ENCODE measurements at places on chromosomes 1 and 21.

GRCh38 chr1:222372221-222372620 is 175.7 kb downstream of the HHIPL2 start:
- no peak for DNase-seq

DNA sequence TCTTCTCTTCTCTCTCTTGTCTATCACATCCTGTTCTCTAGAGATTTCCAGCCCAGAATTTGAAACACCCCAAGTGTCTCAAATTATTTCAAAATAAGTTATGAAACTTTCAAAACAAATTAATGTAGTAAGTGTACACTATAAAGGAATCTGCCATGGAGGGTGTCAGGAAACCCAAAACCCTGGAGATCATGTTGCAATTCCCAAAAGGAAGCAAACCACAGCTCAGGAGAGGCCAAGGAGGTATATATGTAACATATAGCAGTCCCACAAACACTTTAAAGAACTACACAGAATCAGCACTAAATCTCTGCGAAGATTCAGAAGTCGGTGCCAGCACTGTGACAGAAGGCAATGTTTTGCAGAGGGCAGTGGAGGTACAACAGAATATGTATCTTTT is 26.6 kb downstream of the PTPN14 start:
- DNase-seq: no peak

GRCh38 chr1:89172468-89173143 is 3.2 kb downstream of the GBP7 start:
- DNase-seq: no peak

DNA sequence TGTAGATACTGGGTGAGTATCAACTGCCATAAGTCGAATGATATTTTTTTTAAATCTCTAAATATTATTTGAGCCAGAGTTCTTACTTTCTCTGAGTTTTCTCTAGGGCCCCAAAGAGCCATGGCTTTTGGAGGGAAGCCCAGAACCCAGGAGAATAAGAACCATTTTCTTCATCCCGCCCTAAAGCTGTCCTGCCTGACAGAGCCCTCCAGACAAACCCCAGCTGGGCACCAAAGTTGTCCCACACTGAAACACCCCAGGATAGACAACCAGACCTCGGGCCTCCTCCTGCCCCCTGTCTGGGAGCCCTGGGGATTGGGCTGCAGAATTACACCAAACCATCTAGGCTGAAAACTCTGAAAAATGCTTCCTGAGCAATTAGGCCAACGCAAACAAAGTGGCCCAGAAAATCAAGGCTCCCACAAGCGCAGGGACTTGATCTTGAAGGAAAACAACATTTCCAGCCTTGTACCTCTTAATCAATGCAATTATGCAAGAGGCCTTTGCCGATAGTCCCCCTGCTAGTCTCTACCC is 113.1 kb downstream of the RRAGC start:
- DNase-seq: no peak

GRCh38 chr1:110112143-110112542 is at the start of gene UBL4B:
UBL4B (plus strand) TSS chr1:110112443; CDS start chr1:110112535, 92 bp downstream.
- no peak for DNase-seq
